Left lung (tissue), 14 donors: ENCODE measurements at places on chromosomes 16 and 17.

DNA sequence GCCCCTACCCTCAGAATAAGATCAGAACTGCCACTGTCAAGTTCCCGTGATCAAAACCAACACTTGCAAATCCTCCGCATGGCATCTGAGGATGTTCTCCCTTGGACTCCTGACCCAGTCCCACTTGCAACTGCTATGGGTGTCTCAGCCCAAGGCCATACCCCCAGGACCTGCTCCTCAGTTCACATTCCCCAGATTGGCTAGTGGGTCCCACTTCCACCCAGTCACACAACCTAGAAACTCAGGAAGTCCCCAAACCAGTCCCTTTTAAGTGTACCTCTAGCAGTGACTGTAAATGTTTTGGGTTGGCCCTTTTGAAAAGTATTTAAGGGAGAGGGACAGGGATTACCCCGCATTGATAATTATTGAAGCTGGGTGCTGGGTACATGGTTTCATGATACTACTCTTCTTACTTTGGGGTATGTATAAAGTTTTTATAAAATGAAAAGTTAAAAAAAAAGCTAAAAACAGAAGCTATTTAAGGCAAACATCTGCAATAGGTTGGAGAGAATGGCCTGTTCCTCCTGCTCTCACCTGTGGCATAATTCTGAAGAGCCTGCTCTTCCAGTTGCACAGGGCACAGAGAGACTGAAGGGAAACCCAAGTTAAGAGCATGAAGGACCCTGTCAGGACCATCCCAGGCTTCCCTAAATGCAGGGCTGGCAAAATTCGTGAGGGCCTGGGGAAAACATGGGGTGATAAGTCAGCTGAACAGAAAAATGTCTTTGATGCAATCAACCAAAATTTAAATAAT, 42.5 kb downstream of the ERN1 start:
- no peak overlapping the region for H3K4me3 ChIP-seq
- H3K27me3 ChIP-seq = no peaks in the 10 kb centered on the region
- H3K36me3 ChIP-seq = no peaks in the 10 kb centered on the region
- no peak for DNase-seq

DNA sequence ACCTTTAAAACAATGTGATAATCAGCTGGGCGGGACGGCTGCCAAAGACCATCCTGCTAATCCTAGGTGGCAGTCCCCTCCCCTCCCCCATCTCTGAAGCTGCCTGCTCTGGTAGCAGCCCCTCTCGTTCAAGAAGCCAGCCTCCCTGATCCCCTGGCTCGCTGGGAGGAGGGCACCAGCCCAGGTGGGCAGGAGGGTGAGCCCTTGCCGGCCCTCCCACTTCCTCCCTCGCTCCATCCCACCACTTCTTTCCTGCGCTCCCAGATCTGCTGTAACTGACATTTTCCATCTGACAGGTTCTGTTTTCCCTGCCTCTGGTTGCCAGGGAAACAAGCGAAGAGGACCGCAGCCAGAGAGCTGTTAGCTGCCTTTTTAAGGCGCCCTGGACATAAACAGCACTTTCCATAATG, 155.7 kb upstream of the TNRC6C start:
- no peak overlapping the region for H3K27ac ChIP-seq
- H3K4me1 ChIP-seq = no peaks in the 10 kb centered on the region
- H3K4me3 ChIP-seq = no peak overlapping the region
- H3K36me3 ChIP-seq = no peaks in the 10 kb centered on the region

- H3K4me3 ChIP-seq = no peak overlapping the region
- peaks cover 7% of the 10 kb centered on the region for H3K4me1 ChIP-seq
- no peak for DNase-seq
- no peaks in the 10 kb centered on the region for H3K27me3 ChIP-seq
Observed at GRCh38 chr16:72884037-72884436, 163.9 kb downstream of the ZFHX3 start.

GRCh38 chr16:52549011-52549692, 2.2 kb upstream of the TOX3 start:
- DNase-seq = no peak
- peaks cover 2% of the 10 kb centered on the region for H3K4me1 ChIP-seq
- H3K27me3 ChIP-seq = peaks cover 27% of the 10 kb centered on the region

- no peaks in the 10 kb centered on the region for H3K27me3 ChIP-seq
- H3K36me3 ChIP-seq = no peaks in the 10 kb centered on the region
- DNase-seq = peak; percentile 56
- H3K4me1 ChIP-seq = peaks cover 4% of the 10 kb centered on the region
- no peak overlapping the region for H3K4me3 ChIP-seq
- H3K27ac ChIP-seq = no peak overlapping the region
Observed at GRCh38 chr17:48878920-48879898, 13.4 kb upstream of the ATP5MC1 start.

DNA sequence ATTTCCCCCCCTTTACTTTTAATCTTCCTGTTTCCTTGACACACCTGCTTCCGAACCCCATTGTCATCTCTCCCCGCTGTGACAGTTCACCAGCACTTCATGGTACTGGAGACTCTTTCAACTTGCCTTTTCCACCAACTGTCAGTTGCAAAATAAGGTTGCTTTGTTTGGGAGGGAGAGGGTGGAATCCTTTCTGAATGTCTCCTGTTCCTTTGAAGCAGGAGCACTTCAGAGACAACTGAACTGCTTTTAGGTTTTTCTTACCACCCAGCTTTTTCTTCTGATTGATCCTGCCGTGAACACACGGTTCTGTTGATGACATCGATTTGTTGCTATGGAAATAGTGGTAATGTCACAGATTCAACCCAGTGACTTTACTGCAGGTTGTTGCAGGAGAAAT, 42.0 kb downstream of the RPA1 start:
- H3K27me3 ChIP-seq = no peaks in the 10 kb centered on the region
- no peak for DNase-seq
- no peaks in the 10 kb centered on the region for H3K36me3 ChIP-seq
- no peak overlapping the region for H3K27ac ChIP-seq
- no peaks in the 10 kb centered on the region for H3K4me1 ChIP-seq
- H3K4me3 ChIP-seq = no peak overlapping the region

- H3K27ac ChIP-seq = peak overlapping the region; percentile 37
- no peak for DNase-seq
- H3K4me1 ChIP-seq = peaks cover 28% of the 10 kb centered on the region
- no peaks in the 10 kb centered on the region for H3K27me3 ChIP-seq
- H3K36me3 ChIP-seq = peaks cover 4% of the 10 kb centered on the region
- H3K4me3 ChIP-seq = no peak overlapping the region
Observed at GRCh38 chr16:14564861-14565687, 65.0 kb downstream of the PARN start.

DNA sequence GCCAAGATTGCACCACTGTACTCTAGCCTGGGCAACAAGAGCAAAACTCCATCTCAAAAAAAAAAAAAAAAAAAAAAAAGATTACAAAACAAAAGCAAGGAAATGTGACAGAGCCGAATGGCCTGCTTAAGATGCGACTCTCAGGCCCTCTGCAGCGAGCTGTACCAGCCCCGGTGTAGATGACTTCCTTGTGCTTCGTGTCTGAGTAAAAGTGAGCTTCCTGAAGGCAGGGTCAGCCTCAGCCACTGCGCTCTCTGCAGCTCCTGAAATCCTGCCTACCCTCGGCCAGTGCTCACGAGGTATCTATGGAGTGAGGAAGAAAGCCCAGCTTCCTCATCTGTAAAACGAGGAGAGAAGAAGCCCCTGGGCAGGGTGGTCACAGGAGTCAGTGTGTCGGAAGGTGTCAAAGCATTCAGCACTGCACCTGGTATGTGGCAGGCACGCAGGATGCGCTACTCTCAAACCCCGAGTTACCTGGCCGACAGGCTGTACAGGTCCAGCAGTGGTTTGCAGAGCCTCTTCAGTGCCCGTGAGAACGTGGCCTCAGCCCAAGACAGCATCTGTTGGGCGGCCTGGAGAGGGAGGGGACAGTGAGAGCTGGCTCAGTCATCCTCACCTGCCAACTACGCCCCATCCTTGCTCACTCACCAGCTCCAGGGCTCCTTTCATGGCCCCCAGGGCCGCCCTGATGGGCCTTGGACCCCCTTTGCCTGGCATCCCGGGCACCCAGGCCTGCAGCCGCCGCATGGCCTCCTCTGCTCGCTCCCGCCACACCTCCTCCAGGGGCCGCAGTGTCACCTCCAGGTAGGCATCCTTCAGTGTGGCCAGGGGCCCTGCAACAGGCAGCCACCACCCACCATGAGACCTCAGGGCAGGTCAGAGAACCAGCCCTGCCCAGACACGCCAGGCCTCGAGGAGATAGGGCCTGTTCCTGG, 44.6 kb downstream of the RMI2 start:
- H3K27me3 ChIP-seq = no peaks in the 10 kb centered on the region
- H3K27ac ChIP-seq = no peak overlapping the region
- peaks cover 5% of the 10 kb centered on the region for H3K4me1 ChIP-seq
- H3K36me3 ChIP-seq = no peaks in the 10 kb centered on the region

DNA sequence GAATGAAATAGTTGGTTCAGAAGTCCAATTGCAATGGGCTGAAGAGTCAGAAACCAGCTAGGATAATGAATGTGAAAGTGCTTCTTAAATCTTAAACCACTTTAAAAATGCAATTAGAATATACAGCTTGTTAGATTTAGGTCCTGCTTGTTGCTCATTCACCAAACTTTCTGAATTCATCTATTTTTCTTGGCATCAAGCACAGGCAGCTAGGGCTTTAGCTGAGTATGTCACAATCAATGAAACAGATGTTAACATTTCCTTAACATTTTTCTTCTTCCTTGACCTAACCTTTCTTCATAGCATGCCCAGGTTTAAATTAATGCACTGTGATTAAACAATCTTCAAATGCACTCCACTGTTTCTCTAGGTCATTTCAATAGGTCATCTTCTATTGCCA, 14.4 kb downstream of the KIF2B start:
- H3K4me3 ChIP-seq = no peak overlapping the region
- H3K36me3 ChIP-seq = no peaks in the 10 kb centered on the region
- no peaks in the 10 kb centered on the region for H3K4me1 ChIP-seq

- no peak overlapping the region for H3K4me3 ChIP-seq
- no peaks in the 10 kb centered on the region for H3K36me3 ChIP-seq
Observed at GRCh38 chr17:27459433-27459832, 3.2 kb downstream of the KSR1 start.

GRCh38 chr17:17712268-17712924, 31.1 kb downstream of the RAI1 start:
- H3K4me3 ChIP-seq = no peak overlapping the region
- no peaks in the 10 kb centered on the region for H3K36me3 ChIP-seq
- peak overlapping the region; percentile 73 for H3K27ac ChIP-seq
- H3K4me1 ChIP-seq = peaks cover 67% of the 10 kb centered on the region
- no peak for DNase-seq

GRCh38 chr17:66467766-66468165, 165.4 kb downstream of the PRKCA start:
- H3K27ac ChIP-seq = peak overlapping the region; percentile 66
- DNase-seq = no peak
- H3K4me3 ChIP-seq = no peak overlapping the region
- H3K36me3 ChIP-seq = no peaks in the 10 kb centered on the region

GRCh38 chr16:3212006-3212405, 23.0 kb downstream of the ZNF200 start:
- peaks cover 19% of the 10 kb centered on the region for H3K27me3 ChIP-seq
- H3K4me1 ChIP-seq = peaks cover 11% of the 10 kb centered on the region
- H3K4me3 ChIP-seq = no peak overlapping the region
- no peak for DNase-seq

- no peaks in the 10 kb centered on the region for H3K27me3 ChIP-seq
- no peak overlapping the region for H3K27ac ChIP-seq
- H3K4me3 ChIP-seq = no peak overlapping the region
- H3K36me3 ChIP-seq = peaks cover 91% of the 10 kb centered on the region
- DNase-seq = no peak
Observed at GRCh38 chr16:31194898-31195297, 7.7 kb downstream of the PYCARD start.

DNA sequence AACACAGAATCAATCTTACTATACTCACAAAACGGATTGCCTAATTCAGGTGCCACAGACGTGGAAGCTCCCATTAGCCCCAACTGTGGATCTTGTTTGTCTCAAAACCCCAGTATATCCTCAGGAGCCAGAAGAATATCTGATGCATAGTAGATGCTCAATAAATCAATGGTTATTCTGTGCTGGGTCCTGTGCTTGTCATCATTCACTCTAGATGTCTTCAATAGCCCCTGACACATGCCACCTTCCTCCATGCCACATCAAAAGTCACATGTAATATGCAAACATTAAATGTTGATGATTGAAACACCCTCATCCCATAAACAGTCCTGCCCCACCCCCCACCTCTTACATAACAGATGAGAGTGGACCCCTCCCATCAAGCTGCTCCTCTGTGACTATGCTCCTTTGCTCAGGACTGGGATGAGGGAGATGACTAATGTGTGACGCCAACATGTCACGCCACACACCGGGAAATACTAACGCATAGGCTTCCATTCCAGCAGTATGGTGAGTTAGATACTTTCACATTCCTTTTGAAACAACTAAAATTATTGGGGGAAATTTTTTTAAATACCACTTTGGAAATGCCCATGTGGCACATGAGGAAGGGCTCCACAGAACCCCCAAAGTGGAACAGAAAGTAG, 267.6 kb upstream of the SDK2 start:
- H3K27me3 ChIP-seq = peaks cover 32% of the 10 kb centered on the region
- H3K36me3 ChIP-seq = no peaks in the 10 kb centered on the region
- H3K27ac ChIP-seq = no peak overlapping the region
- DNase-seq = no peak

GRCh38 chr17:63402431-63403212, 43.5 kb downstream of the CYB561 start:
- peak overlapping the region; percentile 47 for H3K27ac ChIP-seq
- no peaks in the 10 kb centered on the region for H3K36me3 ChIP-seq
- H3K4me1 ChIP-seq = peaks cover 19% of the 10 kb centered on the region
- no peak overlapping the region for H3K4me3 ChIP-seq
- DNase-seq = peak; percentile 87
- no peaks in the 10 kb centered on the region for H3K27me3 ChIP-seq

- H3K4me3 ChIP-seq = no peak overlapping the region
- H3K27me3 ChIP-seq = no peaks in the 10 kb centered on the region
- no peak overlapping the region for H3K27ac ChIP-seq
- no peak for DNase-seq
- no peaks in the 10 kb centered on the region for H3K4me1 ChIP-seq
Observed at GRCh38 chr16:81668243-81669097, 110.6 kb upstream of the PLCG2 start.
